ENCODE measurements at places on chromosomes 12 and 14.
A peak's percentile ranks its signal among the peaks of the same experiment; 100 is the strongest.

GRCh38 chr12:12194206-12194605, 72.6 kb downstream of the LRP6 start:
- DNase-seq: no peak

- DNase-seq: no peak
These were observed 1.5 kb upstream of the SPTSSA start for GRCh38 chr14:34463598-34463961.

GRCh38 chr12:93325855-93326254, 51.9 kb upstream of the NUDT4 start:
- DNase-seq: no peak

DNA sequence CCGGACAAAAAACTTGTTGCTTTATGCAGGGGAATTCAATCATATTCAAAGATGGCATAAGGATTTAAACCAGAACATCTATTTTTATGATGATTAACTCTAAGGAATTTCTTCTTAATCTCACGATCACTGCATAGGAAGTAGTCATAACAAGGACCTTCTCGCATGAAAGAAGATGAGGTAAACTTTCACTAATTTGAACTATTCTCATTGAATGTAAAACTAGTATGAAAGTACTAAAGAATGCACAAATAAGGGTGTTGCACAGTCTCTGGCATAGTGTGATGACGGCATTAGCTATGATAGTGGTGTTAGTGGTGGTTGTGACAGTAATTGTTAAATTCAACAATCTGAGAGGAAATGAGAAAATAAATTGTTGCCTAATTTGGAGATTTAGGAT, 280.0 kb downstream of the SLC6A15 start:
- no peak for DNase-seq

- DNase-seq: no peak
These were observed 19.4 kb downstream of the SETD1B start for GRCh38 chr12:121823101-121823726.

DNA sequence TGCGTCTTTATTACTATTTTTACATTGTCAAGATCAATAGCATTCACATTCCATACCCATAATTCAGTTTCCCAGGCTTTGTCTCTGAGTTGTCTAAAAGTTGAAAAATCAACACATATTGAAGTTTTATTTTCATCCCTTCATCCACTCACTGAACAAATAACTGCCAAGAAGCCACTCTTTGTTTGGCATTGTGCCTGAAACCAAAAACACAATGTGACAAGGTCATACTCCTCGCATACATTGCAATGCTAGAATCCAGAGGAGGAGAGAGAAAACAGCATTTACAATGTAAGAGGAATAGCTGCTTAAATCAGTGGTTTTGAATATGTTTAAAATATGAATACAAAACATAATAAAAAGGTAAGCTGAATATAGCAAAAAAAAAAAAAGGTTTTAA, 71.8 kb downstream of the CCDC60 start:
- DNase-seq: no peak

DNA sequence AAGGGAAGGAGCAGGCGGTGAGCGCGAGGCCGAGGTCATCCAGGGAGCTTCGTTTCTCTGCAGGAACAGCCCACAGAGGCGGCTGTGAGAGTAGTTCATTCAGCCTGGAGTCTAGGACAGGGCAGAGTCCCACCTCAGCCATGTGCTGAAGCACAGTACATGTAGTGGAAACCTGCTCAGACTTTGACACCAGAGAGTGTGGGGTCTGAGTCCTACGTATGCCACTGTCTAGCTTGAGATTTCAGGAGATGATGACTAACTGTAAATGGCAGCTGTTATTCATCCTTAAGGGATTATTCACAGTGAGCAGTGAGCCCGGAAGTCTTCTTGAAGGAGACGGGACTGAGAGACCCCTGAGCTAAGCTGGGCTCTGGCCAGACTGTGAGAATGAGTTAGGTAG, 938 bp upstream of the SLC6A13 start:
- no peak for DNase-seq

DNA sequence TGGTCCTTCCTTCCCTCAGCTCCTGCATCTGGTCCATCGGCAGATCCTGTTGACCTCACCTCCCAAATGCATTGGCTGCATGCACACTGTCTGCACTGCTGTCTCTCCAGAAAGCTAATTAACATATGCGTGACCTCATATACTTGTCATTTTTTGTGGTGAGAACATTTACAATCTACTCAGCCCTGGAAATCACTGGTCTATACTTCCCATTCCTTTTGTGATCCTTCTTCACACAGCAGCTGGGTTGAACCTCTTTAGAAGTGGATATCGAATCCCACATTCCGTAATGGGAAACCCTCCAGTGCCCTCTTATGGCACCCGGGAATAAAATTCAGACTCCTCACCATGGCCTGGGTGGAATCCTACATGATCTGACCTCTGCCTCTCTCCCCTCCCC, 45.0 kb downstream of the SMOC1 start:
- no peak for DNase-seq

DNA sequence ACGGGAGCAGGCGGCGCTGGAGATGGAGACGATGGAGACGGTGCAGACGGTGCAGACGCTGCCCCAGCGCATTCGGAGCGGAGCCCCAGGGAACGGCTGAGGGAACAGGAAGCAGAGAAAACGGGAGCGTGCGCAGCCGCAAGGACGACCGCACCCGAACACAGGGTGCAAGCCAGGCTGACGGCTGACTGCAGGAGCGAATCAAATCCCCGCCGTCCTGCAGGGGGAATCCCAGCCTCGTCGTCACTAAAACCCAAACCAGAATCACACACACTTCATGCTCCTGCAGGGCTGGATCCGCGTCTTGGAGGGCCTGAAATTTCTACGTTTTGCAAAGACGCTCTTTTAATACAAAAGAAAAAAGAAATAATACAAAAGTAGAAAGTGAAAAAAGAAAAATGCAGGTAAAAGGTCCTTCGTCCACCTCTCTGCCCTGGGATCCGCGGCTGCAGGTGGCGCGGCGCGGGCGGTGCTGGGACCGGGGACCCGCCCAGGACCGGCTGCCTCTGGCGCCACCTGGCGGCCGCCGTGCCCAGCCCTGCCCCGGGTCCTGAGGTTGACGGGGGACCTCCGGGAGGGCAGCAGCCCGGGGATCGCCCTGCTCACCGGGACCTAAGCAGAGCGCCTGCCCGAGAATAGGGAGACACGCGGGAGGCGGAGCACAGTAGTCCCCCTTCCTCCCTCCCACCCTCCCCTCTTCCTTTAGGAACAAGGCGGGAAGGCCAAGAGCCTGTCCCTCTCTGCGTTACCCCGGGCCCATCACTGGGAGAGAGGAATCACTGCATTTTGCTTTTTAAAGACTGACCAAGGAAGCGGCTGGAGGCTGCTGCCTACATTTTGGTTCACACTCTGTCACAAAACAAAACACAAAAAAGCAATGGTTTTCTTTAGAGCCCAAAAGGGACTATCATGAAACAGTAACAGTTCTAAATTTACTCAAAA, 20.1 kb downstream of the STX2 start:
- DNase-seq: peak; percentile 57

DNA sequence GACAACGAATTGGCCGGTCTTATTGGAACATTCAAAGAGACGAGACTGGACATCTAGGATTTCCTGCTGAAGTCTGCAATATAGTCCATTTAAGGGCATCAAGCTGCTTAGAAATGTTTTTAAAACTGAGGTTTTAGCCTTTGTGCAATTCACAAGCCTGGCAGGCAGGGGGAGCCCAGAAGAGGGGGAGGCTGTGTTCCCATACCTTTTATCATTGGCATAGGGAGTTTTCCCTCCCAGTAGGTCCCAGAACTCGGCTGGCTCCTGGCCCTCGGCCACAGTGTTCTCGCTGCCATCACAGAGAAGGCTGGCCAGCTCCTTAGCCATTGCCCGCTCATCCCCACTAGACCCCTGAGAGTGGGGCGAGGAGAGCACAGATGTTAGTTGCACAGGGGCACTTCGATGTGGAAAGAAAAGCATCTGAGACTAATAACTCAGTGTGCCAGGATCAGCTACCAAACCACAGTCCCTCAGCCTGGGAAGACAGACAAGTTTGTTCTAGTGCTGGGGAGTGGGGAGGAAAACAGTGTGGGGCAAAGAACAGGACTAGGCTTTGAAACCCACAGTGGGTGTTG, 15.1 kb downstream of the AVIL start:
- DNase-seq: peak; percentile 31

- peak; percentile 71 for DNase-seq
These were observed 54.4 kb upstream of the KCNA1 start for GRCh38 chr12:4855121-4855924.

DNA sequence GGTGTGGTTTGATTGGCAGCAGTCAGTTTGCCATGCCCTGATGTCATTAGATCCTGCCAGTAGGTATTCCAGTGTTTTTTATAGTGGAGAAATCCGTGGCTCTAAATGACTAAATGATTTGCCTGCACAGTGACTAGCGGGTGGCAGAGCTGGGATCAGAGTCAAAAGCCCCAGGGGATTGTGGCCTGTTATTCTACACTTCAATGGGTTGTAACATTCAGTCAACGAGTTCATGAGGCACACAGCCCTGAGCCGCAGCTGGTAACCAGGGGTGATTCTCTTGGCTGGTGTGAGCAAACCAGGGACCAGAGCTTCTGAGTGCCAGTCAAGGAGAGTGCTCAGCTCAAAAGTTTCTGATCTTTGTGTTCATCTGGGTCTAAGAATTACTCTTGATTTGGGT, 1.8 kb downstream of the MYH6 start:
- DNase-seq: no peak

GRCh38 chr12:53115891-53116648, 12.8 kb downstream of the SOAT2 start:
- DNase-seq: no peak

DNA sequence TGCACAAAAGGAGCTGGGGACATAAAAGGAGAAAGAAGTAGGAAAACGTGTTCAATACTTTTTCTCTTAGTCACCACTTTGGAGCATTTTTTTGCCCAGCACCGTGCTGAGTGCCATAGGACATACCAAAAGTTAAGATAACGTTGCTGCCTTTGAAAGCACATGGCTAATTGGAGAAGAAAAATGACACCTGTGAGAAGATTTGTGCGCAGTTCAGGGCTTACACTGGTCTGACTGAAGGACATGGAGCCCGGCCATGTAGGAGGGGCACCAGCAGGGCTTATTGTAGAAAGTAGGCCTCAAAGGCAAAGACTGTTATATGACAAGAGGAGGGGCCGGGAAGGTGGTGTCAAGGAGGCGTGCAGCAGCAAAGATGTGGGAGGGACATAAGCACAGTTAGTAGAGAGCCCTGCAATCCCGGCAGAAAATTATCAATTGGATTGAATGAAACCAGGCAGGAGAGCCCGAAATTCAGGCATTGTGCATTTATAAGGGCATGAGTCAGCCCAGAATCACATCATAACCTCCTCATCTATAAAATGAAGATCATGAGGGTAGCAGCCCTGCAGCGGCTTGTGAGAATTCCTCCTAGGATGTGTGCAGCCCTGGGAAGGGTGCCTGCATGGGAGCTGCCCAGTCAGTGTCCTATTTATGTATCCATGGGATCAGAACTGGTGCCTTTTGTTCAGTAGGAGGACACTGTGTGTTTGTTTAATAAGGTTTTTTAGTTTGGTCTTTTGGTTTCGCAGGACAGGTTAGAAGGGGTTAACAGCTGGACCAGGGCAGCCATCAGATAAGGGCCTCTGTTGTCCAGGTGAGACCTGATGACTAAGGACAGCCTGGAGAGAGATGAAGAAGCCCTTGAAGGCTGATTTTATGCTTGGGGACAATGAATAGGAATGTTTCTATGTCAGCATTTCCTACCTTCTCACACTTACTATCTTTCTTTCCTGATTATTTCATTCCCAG, 122.4 kb downstream of the GPR135 start:
- no peak for DNase-seq

DNA sequence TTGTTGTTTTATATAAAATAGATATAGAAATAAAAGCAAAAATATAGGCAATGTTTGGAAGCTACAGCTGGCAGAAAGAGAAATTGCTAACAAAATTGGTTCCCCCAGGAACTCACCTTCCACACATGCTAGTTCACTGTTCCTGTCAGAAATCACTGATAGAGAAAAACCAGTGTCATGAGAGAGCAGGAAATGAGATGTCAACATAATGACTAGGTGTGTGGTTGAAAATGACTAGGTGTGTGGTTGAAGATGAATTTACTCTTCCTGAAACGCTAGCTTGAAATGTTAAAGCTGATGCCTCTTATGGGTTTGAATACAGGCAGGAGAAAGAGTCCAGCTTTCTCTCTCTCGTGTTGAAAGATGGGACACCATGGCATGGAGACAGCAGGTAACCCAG, 216.3 kb downstream of the C12orf42 start:
- no peak for DNase-seq

- no peak for DNase-seq
These were observed 10.2 kb upstream of the EMP1 start for GRCh38 chr12:13186302-13186701.

GRCh38 chr12:125674554-125675338, 609.5 kb downstream of the AACS start:
- no peak for DNase-seq

DNA sequence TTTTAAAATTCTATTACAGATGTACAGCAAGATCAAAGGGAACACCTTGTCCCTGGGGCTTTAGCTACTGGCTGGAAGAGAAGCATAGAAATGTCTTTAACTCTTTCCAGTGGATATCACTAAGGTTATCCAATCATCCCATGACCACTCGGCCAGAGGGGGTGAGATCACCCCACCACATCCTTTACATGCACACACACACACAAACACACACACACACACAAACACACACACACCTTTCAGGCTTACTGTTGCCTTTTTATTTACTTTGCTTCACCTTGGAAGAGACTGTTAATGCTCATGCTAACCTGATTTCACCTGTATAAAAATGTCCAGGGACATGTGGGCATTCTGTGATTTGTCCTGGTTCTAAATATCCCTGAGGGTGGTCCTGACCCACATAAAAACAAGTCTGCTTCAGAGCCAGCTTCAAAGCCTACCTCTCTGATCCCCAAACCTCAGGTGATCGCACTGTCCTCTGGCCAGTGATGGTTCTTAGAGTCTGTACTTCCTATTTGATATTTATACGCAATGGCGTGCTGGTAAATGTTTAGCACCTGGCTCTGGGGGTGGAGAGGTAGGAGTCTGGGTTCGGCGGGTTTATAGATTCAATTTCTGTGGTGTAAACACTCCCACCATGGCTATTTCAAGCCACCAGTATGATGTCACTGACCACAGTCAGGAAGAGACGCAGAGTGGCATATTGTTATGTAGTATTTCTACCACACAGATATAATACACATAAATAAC, 166.1 kb upstream of the EEA1 start:
- no peak for DNase-seq

- no peak for DNase-seq
These were observed 26.2 kb downstream of the TMEM30B start for GRCh38 chr14:61254808-61255526.

DNA sequence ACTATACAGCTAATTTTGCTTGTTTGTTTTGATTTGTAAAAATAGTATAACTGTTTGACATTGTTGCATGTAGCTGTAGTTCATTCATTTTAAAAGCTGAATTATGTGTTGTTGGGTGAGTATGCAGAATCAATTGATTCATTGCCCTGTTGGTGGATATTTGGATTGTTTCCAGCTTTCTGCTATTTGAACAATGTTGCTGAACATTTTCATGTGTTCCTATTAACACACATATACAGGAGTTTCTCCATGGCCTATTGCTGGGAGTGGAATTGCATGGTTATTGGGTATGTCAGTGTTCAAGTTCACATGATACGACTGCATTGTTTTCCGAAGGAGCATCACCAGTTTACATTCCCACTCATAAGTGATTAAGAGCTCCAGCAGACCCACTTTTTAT, 75.3 kb downstream of the SRGAP1 start:
- no peak for DNase-seq

All from iPS DF 6.9 (cell line).